ENCODE measurements at places on chromosomes 4 and X.

- DNase-seq, result no peak
Observed at GRCh38 chrX:10557166-10557565, 63.2 kb downstream of the MID1 start.

DNA sequence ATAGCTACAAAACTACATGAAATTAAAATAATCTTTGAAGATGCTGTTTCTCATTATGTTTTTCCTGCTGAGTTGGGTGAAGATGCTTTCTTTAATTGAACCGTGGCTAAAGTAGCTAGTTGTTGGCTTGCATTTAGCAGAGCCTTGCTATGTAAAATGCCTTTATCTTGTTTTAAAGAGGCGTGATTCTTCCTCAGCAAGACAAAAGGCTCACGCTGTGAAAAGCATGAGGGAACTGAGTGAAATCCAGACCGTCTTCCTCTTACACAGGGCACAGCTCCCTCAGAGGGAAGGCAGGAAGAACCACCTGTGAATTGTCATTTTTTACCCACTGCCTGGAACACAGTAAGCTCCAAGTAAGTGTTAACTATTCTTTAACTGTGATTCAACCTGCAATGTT, 39.0 kb upstream of the ZNF518B start:
- no peak for DNase-seq

- DNase-seq, result no peak
Observed at GRCh38 chr4:40952217-40952616, 202.5 kb downstream of the NSUN7 start.

DNA sequence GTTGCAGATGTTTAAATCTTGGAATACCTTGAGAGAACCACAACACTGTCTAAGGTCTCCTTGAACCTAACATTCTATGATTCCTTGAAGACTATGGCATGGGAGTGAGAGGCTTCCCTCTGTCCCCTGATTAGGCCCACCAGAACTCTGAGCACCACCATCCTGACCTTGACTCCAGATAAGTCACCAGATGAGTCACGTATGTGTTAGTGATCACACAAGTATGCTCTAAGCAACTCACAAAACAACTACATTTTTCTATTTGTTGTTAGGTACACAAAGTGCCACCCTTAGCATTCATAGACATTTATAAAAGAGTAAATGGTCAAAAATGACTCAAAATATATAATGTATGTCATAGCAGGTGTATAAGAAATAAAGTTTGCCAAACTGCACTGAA, 252.9 kb upstream of the CXXC4 start:
- DNase-seq, result no peak

GRCh38 chrX:42748067-42748850, 29.7 kb downstream of the PPP1R2C start:
- no peak for DNase-seq

DNA sequence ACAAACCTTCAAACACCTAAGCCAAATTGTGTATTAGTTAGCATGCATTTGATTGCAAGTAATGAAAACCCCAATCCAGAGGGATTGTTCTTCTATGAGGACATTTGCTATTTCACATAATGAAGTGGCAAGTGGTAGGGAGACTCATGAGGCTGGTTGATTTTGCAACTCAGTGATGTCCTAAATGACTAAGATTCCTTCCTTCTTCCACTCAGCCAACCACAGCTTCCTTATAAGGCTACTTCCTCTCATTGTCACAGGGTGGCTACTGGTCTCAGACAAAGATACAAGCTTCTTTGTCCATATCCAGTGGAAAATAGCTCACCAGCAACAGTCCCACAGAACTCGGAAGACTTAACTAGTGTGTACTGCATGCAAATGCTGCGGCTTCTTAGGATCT, 5.3 kb upstream of the OTC start:
- no peak for DNase-seq

GRCh38 chrX:141638550-141638949, 49.0 kb downstream of the SPANXA2 start:
- no peak for DNase-seq

GRCh38 chr4:73593631-73594241, 26.5 kb downstream of the RASSF6 start:
- DNase-seq, result no peak

- DNase-seq, result no peak
Observed at GRCh38 chr4:139631791-139632190, 33.8 kb upstream of the MGST2 start.

GRCh38 chrX:39176105-39176504, 374.8 kb downstream of the MID1IP1 start:
- DNase-seq, result no peak

GRCh38 chrX:126165401-126165720, 728 bp downstream of the DCAF12L2 start:
- DNase-seq, result no peak

DNA sequence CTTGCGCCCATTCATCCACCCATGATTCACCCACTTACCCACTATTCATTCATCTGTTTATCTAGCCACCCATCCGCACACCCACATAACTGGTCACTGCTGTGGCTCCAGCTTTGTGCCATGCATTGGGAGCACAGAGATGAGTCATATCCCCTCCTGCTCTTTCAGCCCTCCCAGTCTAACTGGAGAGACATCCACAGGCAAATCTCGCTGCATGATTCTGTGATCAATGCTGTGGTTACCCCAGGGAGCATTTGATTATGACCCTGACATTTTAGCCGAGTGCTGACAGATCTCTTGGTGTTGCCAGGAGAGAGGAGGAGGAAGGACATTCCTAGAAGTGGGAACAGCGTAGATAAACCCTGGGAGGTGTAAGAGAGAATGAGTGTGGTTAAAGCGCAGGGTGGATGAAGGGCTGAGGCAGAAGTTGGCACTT, 10.4 kb upstream of the PORCN start:
- no peak for DNase-seq

- no peak for DNase-seq
Observed at GRCh38 chr4:102606846-102607450, 105.8 kb downstream of the NFKB1 start.
